ENCODE measurements at places on chromosomes 2 and 18. TPM values are rescaled to one million over a fixed set of nuclear protein-coding genes. Genes with fewer than 3 reads are reported as not detected.

The RAB31 gene
- total RNA-seq = 137 TPM

- DNase-seq = no peak
Measured at GRCh38 chr2:234254783-234255521, 204.4 kb downstream of the SPP2 start.

GRCh38 chr18:54958704-54959625 lies at the start of gene CCDC68:
Gene CCDC68 (minus strand): TSS chr18:54959461. CDS start chr18:54942791, 16,670 bp downstream.
- peak; percentile 87 for DNase-seq

DNA sequence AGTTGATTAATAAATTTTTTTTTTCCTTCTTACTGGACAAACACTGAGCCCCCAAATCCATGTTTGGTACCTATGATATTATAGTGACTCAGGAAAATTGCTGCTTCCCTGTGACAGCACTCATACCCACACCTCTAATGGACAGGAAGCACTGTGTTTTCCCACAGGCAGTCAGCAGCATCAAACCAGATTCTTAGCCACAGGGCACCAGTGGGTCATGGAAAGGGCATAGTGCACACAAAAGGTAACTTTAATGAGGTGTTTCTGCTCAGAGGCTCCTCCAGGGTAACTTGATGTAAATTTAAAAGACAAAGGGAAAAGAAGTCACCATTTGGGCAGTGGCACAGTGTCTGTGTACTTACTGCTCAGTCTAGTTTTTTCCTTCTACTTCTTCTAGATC lies 34.1 kb downstream of the SERPINB11 start:
- no peak for DNase-seq

GRCh38 chr2:181904022-181904632 lies 12.6 kb downstream of the ITPRID2 start:
- no peak for DNase-seq

DNA sequence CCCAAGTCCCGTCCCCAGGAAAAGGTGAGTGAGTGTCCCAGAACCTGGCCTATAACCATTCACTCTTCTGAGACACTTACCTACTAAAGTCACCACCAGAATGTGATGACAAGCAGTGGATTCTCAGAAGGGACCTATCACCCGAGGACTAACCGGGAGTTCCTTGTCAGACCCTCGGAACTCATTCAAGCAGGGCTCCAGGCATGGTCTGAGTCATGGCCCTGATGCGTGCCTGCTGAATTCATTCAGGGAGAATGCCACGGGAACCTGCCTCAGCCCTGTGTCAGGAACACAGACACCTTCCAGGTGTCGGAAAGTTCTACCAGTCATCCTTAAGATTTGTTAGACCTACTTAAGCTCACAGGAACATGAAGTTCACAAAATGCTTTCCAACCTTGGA lies 29.8 kb downstream of the ALPK2 start:
- no peak for DNase-seq

GRCh38 chr2:104889291-104889959 lies 35.5 kb downstream of the POU3F3 start:
- no peak for DNase-seq

DNA sequence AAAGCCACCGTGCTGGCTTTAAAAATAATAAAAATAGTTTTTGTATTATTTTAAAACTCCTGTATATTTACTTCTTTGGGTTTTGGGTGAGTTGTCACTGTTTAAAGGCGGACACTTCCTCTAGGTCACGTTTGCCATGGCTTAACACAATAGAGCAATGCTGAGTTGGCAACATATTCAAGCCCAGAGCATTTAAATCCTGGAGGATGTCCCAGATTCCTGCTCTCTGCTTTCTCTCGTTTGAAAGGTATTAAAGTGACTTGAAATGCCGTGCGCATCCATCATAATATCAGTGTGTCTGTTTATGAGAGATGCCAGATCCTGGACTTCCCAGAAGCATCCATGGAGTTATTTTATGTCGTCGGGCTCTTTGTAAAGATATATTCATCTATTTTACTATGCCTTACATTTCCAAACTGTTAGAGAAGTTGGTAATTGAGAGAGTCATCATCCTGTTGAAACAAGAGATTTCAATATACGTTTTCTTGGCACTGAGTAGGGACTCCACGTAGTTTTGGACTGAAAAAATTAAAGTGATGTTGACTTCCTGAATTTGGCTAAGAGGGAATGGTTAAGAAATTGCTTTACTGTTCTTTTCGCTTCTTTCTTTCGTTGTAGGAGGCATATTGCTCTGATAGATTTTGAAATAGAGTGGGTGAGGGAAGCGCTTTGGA lies 150.6 kb downstream of the ZNF236 start:
- no peak for DNase-seq

Data from upper lobe of right lung (tissue), 1 donor.